T-helper 1 cell (primary cell): ENCODE measurements at places on chromosomes 12 and 14.

GRCh38 chr12:18361433-18361832, 100.1 kb downstream of the PIK3C2G start:
- DNase-seq = no peak

GRCh38 chr14:68376067-68376779, 416.6 kb downstream of the ZFP36L1 start:
- no peak for DNase-seq

DNA sequence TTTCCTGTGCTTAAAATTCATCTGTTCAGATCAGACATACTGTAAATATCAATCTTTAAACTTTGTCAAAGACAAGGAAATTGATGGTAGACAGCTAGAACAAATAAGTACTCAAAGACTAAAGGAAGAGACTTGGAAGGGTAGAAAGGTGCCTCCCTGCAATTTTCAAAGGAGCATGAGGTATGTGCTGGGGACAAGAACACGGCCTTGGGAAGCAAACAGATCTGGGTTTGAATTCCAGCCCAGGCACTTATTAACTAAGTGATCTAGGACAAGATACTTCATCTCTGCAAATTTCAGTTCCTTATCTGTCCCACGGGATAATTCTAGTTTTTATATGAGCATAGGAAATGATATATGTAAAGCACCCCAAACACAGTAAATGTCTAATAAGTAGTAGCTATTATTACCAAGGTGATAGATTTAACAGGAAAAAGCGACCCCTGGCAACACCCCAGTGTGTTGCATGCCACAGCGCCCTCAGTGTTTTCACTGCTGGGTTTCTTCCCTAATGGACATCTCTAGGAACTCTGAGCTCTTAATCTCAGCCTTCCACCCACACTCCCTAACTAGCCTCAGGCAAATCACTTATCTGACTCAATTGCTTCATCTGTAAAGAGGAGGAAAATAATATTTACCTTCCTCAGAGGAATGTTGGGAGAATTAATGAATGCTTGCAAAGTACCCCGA, 44.7 kb upstream of the BMP4 start:
- no peak for DNase-seq

DNA sequence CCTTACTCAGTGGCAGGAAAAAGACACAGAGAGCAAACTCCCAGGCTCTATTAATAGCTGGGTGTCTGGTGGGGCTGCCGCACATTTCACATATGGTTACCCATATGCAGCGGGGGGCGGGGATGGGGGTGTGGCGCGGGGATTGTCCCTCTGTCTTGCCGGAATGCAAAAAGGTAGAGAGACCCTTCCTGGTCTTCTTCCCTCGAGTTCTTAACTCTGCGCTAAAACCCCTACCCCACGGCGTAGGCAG, 1.7 kb downstream of the PRMT8 start:
- DNase-seq = no peak

DNA sequence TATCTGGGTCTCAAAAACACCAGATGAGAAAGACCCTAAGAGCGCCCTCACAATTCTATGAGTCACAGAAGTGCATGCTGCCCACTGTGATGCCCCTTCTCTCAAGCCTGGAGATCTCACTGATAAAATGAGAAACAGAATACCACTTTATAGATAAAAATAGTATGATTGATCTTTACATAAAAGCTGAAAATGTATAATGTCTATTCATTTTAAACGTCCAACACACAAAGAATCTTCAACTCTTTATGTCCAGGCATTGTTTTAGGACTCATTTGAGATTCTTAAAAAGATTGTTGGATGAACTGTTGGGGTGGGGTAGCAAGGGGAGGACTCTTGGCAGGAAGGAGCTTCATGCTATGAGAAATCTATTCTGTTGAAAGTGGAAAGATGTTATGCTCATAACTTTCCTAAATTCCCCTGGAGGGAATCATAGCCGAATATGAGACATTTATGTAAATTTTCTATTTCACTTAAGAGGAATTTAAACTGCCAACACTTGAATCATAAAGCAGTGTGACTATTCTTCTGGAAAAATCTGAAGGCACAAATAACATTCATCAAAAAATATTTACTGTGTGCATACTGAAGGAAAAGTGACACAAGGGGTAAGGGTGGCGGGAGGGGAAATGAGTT, 174.6 kb downstream of the STXBP6 start:
- no peak for DNase-seq

- DNase-seq = no peak
Measured at GRCh38 chr12:80589077-80589476, 118.4 kb upstream of the MYF6 start.

DNA sequence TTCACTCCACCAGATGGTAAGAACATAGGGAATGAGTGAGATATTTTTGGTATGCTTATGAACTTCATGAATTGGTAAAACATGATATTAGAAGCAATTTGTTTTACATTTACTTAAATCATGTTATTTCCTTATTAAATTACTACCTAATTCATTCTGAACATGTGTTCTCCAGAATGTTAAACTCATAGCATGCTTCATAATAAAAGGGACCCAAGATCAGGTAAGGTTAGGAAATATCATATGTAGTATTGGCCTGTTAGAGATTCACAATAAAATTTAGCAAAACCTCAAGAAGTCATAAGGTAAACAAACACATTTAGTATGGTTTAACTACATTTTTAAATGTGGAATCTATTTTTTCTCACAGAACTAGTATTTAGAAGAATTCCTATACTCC, 28.2 kb downstream of the PTPRQ start:
- no peak for DNase-seq

GRCh38 chr12:53071591-53072551, 7.3 kb downstream of the SPRYD3 start:
- no peak for DNase-seq

- no peak for DNase-seq
Measured at GRCh38 chr12:103494051-103494733, 1.6 kb downstream of the C12orf42 start.

GRCh38 chr12:75890141-75890540, 141.4 kb downstream of the PHLDA1 start:
- DNase-seq = no peak

- DNase-seq = no peak
Measured at GRCh38 chr14:21191261-21191808, 35.5 kb upstream of the OR5AU1 start.

DNA sequence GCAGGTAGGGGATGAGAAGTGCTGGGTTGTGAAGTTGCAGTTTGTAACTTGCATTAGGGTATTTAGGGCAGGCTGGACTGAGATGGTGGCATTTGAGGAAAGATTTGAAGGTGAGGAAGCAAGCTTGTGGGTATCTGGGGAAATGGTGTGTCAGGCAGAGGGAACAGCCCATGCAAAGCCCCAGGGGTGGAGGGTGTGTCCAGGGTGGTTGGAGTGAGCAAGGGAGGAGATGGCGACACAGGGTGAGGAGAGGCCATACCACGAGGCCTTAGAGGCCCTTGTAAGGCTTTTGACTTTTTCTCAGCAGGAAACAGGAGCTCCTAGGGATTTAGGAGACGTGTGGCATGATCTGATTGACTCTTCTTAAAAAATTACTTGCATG, 136.9 kb downstream of the NUAK1 start:
- DNase-seq = no peak

- no peak for DNase-seq
Measured at GRCh38 chr14:28831126-28831525, 64.5 kb downstream of the FOXG1 start.

GRCh38 chr14:22249770-22250169, 339.3 kb downstream of the DAD1 start:
- DNase-seq = no peak

DNA sequence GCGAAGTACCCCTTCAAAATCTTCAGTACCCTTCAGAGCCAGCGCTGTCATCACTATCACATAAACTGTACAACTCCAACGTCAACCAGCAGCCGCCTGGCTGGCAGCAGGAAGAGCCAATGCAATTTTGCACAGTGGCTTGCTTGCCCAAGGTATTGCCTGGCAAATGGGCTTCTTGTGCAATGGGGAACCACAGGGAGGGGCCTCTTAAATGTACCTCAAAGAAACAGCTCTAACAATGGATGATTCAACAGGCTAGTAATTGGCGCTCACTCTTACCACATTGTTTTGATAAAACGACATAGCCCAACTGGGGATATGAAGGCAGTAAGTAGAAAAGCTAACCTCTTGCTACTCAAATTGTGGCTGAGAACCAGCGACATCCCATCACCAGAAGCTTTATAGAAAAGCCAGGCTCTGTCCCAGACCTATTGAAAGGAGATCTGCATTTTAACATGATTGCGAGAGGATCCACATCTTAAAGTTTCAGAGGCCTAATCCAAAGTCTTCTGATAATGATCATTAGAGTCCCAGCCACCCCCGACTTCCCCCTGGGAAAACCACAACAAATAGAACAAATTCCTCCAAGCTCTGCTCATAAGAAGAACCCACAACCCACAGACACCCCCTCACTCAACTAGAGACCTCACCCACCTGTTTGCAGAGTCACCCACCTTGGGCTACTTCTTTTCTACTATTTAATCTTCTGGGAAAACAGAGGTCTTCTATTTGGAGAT, 125.3 kb upstream of the HIF1A start:
- no peak for DNase-seq

DNA sequence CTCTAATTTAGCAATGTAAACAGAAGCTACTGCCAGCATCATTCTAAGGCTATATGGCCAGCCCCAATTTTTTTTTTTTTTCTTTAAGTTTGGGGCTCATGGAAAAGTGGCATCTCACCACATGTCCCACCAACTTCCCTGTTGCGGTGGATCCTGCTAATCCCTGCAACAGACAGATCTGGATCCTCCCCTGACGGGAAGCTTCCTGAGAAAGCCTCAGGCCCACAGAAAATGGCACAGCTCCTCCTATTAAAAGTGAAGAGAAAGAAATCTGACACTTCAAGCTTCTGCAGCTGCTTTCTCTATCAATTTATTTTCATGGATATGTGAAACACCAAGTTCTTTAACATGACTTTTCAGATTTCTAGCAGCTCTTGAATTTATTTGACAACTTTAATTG, 433.8 kb upstream of the DCN start:
- no peak for DNase-seq

DNA sequence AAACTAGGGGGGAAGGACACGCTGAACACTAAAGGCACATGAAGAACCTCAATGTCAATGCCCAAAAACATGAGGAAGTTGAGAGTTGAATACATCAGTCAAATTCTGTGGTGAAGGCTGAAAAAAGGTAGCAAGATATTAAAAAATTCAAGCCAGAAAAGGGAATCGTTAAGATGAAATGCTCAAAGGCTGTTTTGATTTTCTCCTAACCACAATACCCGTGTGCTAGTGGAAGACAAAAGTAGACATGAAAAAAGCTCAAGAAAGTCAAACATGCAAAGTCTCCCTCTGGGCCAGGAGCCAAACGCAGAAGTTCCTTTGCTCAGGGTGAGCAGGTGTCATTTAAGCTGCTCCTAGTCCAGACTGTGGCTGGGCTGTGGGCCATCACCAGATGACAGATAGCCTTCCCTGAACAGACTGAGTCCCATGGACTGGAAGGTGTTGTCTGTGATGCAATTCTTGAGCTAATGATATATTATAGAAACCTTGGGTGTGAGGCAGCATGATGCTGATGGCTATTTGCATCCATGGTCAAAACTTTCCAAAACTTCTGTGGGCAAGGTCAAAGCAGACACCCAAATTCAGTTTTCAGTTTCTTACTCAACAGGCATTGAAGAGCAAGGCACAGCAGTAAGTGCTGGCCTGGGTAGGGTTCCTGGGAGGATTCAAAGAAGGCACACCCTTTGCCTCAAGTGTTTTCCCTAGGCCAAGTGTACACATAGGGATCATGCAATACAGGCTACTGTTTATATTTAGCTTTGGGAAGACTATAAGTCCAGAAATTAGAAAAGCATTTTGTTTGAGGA, 81.6 kb downstream of the MYRFL start:
- no peak for DNase-seq

- DNase-seq = no peak
Measured at GRCh38 chr12:109173443-109174240, 57.3 kb downstream of the ACACB start.

DNA sequence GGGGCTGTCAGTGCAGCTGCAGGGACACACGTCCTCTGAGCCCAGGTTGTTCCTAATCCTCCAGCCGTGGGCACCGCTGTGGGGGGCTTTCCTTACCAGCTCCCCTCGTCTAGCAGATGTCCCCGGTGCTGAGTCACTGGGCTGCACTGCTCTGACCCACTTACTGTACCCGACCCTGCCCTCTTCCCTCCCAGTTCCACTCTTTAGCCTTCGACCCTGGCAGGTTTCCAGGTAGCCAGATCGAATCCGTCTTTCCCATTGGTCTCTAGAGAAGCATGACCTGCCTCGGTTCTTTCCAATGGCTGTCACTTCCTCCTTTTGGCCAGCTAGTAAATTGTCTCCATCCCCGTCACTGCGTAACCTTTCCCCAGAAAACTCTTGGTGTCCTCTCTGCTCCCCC, 48.4 kb downstream of the ELK3 start:
- DNase-seq = no peak

DNA sequence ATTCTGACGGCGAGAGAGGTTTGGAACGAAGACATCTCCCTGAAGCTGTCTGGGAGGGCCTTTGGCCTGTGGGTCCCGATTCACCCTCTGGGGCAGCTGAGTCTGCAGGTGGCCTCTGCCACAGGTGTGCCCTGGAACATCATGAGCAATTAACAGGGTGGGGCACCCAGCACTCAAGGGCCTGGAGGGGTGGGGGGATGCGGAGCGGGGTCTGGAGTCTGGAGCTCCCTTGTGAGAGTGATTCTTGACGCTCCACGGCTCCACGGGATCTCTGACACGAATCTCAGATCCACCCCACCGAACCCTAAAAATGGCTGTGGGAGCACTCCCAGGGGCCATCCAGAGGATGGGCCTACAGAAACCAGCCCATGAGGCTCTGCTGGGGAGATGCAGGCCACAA, 8.3 kb downstream of the ITPK1 start:
- DNase-seq = no peak

DNA sequence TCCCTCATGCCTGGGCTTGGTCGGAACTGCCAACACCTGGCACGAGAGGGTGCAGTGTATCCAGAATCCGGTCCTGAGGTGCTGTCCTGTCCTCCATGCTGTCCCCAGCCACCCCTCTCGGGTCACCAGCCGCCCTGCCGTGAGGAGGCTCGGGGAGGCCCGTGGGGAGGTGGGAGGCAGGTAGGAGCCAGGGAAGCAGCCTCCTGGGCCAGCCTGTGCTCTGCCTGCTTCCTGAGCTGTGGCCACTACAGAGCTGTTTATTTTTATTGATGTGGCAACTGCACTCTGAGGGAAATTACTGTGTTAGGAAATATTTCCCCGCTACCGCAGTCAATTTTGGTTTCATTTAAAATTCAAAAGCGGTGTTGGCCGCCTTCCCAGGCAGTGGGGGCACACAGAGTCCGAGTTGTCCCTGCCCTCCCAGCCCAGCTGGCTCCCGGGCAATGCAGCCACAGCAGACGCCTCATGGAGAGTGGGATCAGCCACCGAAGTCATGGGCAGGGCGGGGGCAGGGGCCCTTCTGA, 18.3 kb downstream of the NOC4L start:
- DNase-seq = no peak

GRCh38 chr12:69469854-69470188, 367 bp upstream of the FRS2 start:
- no peak for DNase-seq

GRCh38 chr14:75401361-75401760, 26.5 kb upstream of the JDP2 start:
- DNase-seq = no peak
